ENCODE measurements at places on chromosomes 3 and 15.
A peak's percentile ranks its signal among the peaks of the same experiment; 100 is the strongest.

DNA sequence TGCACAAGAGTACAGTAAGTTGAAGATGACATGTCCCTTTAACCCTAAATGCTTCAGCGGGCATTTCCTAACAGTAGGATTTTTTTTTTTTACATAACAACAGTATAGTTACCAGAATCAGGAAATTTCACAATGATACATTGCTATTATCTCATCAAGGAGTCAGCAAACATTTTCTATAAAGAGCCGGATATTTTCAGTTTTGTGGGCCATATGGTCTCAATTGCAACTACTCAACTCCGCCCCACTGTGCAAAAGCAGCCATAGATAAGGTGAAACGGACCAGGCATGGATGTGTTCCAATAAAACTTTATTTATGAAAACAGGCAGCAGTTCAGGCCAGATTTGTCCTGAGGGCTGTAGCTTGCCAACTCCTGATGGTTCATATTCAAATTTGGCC is 130.6 kb downstream of the SMAD6 start:
- DNase-seq: peak; percentile 6

DNA sequence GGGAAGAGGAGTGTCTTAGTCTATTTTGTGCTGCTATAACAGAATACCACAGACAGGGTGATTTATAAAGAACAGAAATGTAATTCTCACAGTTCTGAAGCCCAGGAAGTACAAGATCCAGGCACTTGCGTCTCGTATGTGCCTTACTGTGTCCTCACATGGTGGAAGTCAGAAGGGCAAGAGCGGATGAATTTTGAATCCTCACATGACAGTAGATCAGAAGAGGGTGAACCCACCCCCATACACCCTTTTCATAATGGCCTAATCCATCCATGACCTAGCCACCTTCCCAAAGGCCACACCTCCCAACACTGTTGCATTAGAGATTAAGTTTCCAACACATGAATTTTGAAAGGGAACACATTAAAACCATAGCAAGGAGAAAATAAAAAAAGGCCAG is 18.7 kb upstream of the ANXA2 start:
- DNase-seq: no peak

DNA sequence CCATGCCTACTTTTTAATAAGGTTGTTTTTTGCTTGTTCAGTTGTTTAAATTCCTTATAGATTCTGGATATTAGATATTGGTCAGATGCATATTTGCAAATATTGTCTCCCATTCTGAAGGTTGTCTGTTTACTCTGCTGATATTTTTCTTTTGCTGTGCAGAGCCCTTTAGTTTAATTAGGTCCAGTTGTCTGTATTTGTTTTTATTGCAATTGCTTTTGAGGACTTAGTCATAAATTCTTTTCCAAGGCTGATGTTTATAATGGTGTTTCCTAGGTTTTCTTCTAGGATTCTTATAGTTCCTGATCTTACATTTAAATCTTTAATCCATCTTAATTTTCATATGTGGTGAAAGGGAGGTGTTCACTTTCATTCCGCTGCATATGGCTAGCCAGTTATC is 77.4 kb downstream of the PTPRG start:
- DNase-seq: no peak

DNA sequence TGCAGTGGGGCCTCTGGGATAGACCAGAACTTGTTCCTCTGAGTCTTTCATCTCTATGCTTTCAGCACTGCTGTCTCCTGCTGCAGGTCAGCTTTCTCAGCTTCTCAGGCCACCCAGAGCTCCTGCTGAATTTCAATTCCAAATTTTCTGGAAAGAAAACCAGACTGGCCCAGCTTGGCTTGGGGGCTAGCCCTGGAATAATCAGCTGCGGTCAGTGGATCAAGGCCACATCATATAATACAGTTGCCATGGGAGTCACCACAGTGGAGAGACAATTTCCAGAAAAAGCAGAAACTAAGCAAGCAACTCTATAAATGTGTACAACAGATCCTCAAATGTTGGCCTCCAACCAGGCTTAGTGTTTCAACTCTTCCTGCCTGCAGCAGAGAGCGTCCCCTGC is 91.1 kb upstream of the SLC24A5 start:
- DNase-seq: no peak

- DNase-seq: no peak
Measured at GRCh38 chr15:57572468-57572867, 19.2 kb upstream of the MYZAP start.

DNA sequence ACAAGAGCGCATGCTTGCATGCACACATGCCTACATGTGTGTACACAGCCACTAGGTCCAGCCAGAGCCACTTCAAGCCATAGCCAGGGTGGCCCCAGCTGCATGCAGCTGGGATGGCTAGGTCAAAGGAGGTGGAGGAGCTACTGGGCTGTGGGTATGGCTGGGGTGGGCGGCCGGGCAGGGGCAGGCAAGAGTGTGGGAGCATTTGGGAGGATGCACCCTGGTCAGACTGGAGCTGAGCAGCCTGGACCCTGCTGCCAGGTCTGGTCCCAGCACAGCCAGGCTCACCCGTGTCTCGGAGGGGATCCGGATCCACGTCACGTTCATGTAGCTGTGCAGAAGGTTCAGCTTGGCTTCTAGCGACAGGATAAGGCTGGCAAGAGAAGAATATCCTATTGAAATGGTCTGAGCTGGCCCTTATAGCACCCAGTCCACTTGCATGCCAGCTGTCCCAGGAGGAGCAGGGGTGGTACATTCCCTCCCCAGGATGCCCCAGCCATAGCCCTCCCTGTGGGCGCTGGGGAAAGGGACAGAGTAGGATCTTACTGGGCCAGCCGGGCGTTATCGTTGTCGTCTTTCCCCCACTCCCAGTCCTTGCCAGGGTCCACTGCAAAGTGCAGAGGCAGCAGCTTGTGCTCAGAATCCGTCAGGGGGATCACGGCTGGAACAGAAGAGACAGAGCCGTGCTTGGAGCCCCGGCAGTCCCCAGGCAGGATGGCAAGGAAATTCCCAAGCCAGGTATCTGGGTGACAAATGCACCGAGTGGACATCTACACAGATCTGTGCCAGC is 160.5 kb downstream of the KLF13 start:
- no peak for DNase-seq

GRCh38 chr15:68819495-68820294 is 1.0 kb downstream of the ANP32A start:
- DNase-seq: peak; percentile 78

DNA sequence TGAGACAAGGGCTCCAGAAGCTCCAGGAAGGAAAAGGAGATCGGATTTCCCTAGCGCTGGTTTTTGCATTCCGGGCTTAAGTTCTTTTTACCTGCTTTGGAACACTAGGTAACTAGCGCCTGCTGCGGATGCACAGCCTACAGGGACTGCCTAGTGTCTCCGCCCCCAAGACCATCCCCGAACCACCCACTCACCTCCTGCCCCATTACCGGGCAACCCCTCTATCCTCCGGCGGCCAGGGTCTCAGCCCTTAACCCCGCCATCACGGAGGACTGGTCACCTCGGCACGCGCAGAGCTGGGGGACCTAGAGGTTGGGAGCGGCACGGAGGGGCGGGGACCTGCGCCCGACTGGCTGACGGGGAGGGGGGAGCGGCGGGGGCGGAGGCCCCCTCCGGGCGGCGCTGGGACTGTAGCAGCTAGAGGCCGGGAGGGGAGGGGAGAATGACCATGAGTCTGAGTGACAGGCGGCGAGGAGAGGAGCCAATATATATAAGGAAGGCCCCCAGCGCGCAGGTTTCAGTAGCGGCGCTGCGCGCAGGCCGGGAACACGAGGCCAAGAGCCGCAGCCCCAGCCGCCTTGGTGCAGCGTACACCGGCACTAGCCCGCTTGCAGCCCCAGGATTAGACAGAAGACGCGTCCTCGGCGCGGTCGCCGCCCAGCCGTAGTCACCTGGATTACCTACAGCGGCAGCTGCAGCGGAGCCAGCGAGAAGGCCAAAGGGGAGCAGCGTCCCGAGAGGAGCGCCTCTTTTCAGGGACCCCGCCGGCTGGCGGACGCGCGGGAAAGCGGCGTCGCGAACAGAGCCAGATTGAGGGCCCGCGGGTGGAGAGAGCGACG is at the start of gene DLL4:
Gene DLL4 (plus strand): TSS at position 520 of the 839 bp plus-strand sequence. CDS start 329 bp downstream, outside the sequence.
- peak; percentile 75 for DNase-seq

DNA sequence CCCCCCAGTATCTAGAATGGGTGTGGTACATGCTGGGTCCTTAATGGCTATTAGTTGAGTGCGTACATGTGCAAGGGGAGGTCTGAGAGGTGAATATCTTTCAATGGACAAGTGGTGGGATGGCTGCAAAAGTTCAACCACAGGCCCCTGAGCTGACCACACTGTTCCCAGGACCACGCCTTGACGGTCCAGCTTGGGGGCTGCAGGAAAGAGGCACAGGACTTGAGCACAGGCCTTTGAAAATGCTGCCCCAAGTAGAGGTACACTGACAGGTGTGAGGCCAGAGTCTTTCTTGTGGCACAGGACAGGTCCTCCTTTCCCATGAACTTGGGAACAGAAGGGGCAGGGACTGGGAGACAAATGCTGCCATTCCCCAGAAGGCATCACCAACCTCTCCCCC is 24.0 kb downstream of the AMOTL2 start:
- peak; percentile 14 for DNase-seq

DNA sequence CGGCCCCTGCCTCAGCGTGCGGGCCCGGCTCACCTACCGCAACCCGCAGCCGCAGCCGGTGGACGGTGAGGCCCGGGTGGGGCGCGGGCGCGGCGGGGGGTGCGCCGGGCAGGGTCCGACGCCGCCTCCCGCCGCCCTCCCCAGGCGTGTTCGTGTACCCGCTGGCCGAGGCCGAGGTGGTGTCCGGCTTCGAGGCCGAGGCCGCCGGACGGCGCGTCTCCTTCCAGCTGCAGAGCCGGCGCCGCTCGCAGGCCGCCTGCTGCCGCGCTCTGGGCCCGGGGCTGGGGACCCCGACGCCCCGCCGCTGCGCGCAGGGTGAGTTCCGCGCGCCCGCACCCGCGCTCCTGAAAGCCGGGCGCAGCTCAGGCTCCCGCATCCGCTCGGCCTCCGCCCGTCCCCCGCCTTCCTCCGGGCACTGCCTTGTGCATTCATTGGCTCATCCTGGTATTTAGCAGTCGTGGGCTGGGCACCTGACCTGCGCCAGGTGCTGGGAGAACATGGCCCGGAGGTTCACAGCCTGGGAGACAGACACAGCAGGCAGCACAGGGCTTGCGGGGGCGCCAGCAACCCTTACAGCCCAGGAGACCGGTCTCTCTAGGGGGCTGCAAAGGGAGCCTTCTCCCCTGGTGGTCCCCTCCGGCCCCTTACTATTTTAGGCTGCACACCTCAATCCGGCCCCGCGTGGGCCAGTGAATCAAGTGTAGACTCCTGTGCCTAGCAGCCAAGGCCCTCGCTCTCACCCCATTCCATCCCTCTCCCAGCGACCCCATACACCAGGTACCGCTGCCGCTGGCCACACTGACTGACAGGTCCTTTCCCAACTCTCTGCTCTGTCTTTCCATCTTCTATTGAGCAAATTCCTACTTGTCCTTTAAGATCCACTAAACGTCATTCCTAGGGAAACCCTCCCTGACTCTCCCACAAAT is 1.5 kb downstream of the VWA5B2 start:
- DNase-seq: no peak

DNA sequence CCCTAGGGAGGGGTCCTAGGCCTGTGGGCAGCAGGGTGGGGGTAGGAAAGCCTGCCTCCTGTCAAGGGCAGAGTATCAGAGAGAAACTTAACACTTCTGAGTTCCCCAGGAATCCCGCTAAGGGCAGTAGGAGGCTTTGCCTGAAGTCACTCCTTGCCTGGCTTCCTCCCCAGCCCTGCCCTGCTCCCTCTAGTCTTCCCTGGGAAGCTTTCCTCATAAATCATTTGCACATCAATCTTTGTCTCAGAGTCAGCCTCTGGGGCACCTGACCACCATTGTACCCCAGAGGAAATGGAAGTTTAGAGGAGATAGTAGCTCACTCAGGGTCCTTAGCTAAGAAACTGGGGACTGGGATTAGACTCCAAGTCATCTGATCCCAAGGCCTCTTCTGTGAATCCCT is 129.4 kb upstream of the TLE3 start:
- no peak for DNase-seq

GRCh38 chr3:184765730-184766074 is 46.3 kb upstream of the VPS8 start:
- no peak for DNase-seq

DNA sequence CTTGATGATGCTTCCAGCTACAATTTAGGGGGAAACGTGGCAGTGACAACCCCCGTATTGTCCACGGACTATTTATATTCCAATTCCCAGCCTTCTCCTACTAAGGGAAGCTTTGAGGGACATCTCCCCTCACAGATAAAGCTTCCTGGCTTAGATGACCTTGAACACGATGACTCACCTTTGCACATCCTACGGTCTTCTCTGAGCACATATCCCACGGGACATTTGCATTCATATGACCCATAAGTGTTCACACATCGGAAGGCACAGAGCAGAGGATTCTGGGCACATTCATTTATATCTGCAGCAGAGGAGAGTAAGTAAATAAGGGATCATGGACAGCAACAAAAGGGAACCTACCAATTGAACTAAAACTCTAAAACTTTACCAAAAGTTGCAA is 101.5 kb downstream of the DUT start:
- no peak for DNase-seq

DNA sequence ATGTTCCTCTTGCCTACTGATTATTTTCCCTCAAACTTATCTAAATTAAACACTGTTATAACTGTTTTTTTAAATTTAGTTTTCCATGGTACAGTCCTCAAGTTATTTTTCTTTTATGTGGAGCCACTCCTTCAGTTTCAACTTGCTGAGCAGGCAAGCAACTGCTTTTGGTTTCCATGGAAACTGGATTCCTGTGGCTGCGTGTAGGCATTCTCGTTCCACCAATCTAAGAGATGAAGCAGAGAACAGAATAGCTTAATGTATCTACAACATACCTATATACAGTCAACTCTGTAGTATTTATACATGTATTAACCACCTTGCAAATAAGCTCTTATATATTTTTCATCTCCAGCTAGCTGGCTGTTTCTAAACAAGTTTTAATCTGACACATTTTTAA is 25.8 kb upstream of the ANXA2 start:
- DNase-seq: no peak

GRCh38 chr15:51688863-51689262 is 7.6 kb downstream of the SCG3 start:
- DNase-seq: no peak

DNA sequence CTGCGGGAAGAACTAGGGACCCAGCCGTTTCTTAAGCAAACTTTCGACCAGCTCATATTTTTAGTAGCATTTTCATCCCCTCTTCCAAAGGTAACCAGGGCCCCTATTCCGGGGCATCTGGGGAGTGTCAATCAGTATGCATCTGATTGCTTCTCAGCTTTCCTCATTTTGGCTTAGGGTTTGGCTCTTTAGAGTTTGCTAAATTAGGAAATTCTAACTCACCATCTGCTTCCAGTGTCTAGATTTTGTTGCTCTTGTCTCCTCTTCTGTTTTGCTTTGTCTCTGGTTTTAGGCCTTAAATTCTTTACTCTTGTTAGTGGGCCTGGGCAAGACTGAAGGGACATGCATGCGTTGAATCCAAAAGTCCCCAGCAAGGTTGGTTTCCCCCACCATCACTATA is 9.6 kb upstream of the ABTB1 start:
- DNase-seq: no peak

GRCh38 chr3:10150987-10151386 is 9.4 kb downstream of the VHL start:
- no peak for DNase-seq

- no peak for DNase-seq
Measured at GRCh38 chr3:183870563-183870962, 14.1 kb downstream of the PARL start.

GRCh38 chr3:107951126-107951525 is 139.7 kb downstream of the CD47 start:
- DNase-seq: no peak

Data from activated effector memory CD4-positive, alpha-beta T cell treated with anti-CD3 and anti-CD28 coated beads, Interleukin-2, amount 50 U/mL, for 16 hours (primary cell).